ENCODE measurements at places on chromosomes 2 and 18. TPM values are rescaled to one million over a fixed set of nuclear protein-coding genes. Genes with fewer than 3 reads are reported as not detected.

DNA sequence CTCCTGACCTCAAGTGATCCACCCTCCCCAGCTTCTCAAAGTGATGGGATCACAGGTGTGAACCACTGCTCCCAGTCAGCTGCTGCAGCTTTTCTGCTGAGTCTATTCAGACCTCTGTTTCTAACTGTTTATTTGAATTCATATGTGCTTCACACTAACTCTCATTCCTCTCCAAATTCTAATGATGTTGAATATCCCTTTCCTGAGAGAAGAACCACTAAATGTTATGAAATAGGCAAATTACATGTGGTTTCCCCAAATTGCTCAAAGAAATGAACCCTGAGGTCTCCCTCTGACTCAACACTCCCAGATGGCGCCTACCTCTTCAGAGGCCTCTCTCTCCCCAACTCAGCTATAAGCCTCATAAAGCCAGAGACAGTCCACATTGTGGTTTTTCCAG lies 98.6 kb downstream of the IRS1 start:
- no peaks in the 10 kb centered on the region for H3K36me3 ChIP-seq
- no peaks in the 10 kb centered on the region for H3K27me3 ChIP-seq
- no peaks in the 10 kb centered on the region for H3K4me1 ChIP-seq
- H3K27ac ChIP-seq: no peak overlapping the region
- DNase-seq: no peak

GRCh38 chr2:230137902-230138539 lies 69.3 kb upstream of the SLC16A14 start:
- no peak for DNase-seq
- peaks cover 3% of the 10 kb centered on the region for H3K27me3 ChIP-seq
- H3K4me3 ChIP-seq: no peak overlapping the region
- no peaks in the 10 kb centered on the region for H3K4me1 ChIP-seq

GRCh38 chr2:29014331-29014730 lies 33.2 kb downstream of the TOGARAM2 start:
- H3K27me3 ChIP-seq: no peaks in the 10 kb centered on the region
- peaks cover 83% of the 10 kb centered on the region for H3K4me1 ChIP-seq
- peak overlapping the region; percentile 40 for H3K4me3 ChIP-seq

- no peaks in the 10 kb centered on the region for H3K27me3 ChIP-seq
- H3K36me3 ChIP-seq: no peaks in the 10 kb centered on the region
- no peak overlapping the region for H3K27ac ChIP-seq
- no peak for DNase-seq
- H3K4me1 ChIP-seq: no peaks in the 10 kb centered on the region
- no peak overlapping the region for H3K4me3 ChIP-seq
Observed at GRCh38 chr18:8374676-8375075, 234.6 kb upstream of the RAB12 start.

The LINC00305 gene
- total RNA-seq: not detected

Measured in CD4-positive, CD25-positive, alpha-beta regulatory T cell (primary cell).